ENCODE measurements at places on chromosomes 5 and 9. TPM values are rescaled to one million over a fixed set of nuclear protein-coding genes. Genes with fewer than 3 reads are reported as not detected.

POU4F3 gene
- 0.25 TPM for polyA plus RNA-seq

DNA sequence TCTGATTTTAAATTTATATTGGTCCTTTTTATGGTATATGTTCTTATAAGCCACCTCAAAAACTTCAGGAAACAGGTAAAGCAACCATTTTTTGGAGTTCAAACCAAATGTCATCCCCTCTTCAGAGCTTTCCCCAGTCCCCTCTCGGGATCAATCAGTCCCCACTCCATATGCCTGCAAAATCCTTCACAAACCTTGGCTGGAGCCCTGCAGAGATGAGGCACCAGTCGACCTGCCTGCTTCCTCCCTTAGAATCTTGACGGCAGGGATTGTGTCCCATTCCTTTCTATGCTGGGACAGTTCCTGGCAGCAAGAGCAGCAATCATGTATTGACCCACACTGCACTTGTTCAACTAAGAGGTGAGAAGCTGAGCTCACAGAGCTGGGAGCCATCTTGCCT, 22.6 kb downstream of the B4GALT1 start:
- no peaks in the 10 kb centered on the region for H3K27me3 ChIP-seq
- no peak overlapping the region for H3K27ac ChIP-seq
- DNase-seq, result no peak
- no peaks in the 10 kb centered on the region for H3K36me3 ChIP-seq
- peaks cover 57% of the 10 kb centered on the region for H3K4me1 ChIP-seq
- no peak overlapping the region for H3K4me3 ChIP-seq

DNA sequence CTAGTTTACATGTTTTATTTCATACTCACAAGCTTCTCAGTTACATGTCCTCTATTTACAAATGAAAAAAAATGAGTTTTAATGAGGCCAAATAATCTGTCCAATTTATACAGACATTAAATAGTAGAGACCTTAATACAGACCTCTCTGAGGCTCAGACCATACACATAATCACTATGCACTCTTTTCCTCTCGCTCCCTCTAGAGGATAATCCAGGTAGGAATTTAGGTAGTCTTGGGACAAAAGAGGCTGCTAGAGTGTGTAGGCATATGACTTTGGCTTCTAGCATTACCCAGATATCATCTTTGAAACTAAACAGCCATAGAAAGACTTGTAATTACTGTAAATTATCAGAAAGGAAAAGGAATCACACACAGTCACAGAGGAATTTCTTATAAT, 444.7 kb downstream of the HINT1 start:
- H3K36me3 ChIP-seq, result no peaks in the 10 kb centered on the region
- no peak overlapping the region for H3K4me3 ChIP-seq
- no peak overlapping the region for H3K27ac ChIP-seq
- H3K4me1 ChIP-seq, result no peaks in the 10 kb centered on the region
- no peak for DNase-seq
- H3K27me3 ChIP-seq, result no peaks in the 10 kb centered on the region

- no peak for DNase-seq
- no peak overlapping the region for H3K4me3 ChIP-seq
- no peak overlapping the region for H3K27ac ChIP-seq
- H3K36me3 ChIP-seq, result peaks cover 5% of the 10 kb centered on the region
Measured at GRCh38 chr9:131714821-131715220, 25.1 kb downstream of the RAPGEF1 start.

DNA sequence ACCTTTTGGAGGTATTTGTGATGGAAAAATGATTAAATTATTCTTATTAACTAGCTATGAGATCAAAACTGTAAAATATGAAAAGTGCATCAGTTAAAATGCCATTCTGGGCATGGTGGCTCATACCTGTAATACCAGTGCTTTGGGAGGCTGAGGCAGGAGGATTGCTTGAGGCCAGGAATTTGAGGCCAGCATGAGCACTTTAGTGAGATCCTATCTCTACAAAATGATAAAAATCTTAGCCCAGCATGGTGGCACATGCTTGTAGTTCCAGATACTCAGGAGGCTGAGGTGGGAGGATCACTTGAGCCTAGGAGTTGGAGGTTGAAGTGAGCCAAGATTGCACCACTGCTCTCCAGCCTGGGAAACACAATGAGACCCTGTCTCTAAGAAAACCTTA, 252.5 kb upstream of the SEMA6A start:
- H3K36me3 ChIP-seq, result no peaks in the 10 kb centered on the region
- H3K4me1 ChIP-seq, result no peaks in the 10 kb centered on the region
- no peaks in the 10 kb centered on the region for H3K27me3 ChIP-seq
- no peak for DNase-seq

DNA sequence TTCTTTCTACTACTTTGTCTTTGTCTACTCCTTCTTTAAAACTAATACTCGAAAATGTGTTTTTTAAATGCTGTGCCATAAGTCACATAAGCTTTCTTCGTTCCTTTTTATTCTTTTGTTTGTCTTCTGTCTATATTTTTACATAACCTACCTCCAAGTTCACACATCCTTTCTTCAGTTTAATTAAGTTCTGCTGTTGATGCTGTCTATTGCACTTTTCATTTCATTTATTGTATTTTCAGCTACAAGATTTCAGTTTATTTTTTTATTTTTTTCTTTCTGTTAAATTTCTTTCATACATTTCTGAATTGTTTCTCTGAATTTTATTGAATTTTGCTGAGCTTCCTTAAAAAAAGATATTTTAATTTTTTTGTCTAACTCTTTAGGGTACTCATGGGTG, 878.2 kb downstream of the MAT2B start:
- no peaks in the 10 kb centered on the region for H3K36me3 ChIP-seq
- no peak overlapping the region for H3K4me3 ChIP-seq
- H3K27me3 ChIP-seq, result no peaks in the 10 kb centered on the region
- no peaks in the 10 kb centered on the region for H3K4me1 ChIP-seq
- no peak overlapping the region for H3K27ac ChIP-seq
- DNase-seq, result no peak

GRCh38 chr5:53923961-53924360, 363.5 kb downstream of the NDUFS4 start:
- no peak overlapping the region for H3K4me3 ChIP-seq
- H3K4me1 ChIP-seq, result no peaks in the 10 kb centered on the region
- no peak overlapping the region for H3K27ac ChIP-seq
- DNase-seq, result no peak
- H3K36me3 ChIP-seq, result no peaks in the 10 kb centered on the region
- H3K27me3 ChIP-seq, result no peaks in the 10 kb centered on the region

DNA sequence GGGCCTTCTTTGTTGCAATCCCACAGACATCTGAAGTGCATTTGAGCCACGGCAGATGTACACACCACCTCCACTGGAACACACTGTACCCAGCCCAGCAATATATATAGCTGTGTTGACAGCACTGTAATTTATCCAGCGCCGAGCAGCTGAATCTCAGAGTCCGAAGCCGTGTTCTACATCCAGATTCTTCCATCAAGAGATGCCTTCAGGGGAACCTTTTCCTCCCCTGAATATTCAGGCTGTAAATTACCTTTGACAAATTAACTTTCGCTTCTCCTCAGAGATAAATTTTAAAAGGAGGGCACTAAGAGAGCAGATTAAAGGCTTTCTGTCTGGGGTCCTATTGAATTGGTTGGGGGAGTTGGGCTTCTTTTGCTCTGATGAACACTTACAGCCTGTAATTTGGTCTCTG, 76.4 kb downstream of the ROR2 start:
- no peaks in the 10 kb centered on the region for H3K27me3 ChIP-seq
- H3K4me3 ChIP-seq, result no peak overlapping the region
- H3K4me1 ChIP-seq, result peaks cover 10% of the 10 kb centered on the region
- no peak for DNase-seq
- no peaks in the 10 kb centered on the region for H3K36me3 ChIP-seq

DNA sequence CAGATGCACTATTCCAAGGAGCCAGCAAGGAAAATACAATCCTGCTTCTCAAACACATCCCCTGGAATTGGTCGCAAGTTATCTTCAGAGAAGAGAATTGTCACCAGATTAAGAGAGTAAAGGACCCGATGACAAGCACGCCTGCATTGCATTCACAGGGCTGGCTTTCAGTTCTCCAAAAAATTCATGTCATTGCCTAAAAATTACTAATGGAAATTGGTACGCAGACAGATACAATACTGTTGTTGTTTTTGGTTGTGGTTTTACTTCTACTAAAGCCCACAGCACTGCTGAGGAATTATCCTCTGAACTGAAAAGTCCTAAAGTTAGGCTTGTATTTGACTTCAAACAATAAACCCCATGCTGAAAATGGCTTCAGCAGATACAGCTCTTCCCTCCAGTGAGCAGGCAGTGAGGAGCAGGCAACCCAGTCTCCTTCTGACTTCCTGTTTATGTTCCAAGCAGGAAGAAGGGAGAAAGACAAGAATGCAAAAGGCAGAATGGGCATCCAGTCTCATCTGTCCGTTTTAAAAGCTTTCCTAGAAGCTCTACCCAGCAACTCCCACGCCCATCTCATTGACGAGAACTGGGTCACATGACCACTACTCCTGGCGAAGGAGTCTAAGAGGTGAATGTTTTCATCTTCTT, 80.6 kb upstream of the ZNF366 start:
- H3K27me3 ChIP-seq, result no peaks in the 10 kb centered on the region
- DNase-seq, result no peak
- H3K4me3 ChIP-seq, result no peak overlapping the region

DNA sequence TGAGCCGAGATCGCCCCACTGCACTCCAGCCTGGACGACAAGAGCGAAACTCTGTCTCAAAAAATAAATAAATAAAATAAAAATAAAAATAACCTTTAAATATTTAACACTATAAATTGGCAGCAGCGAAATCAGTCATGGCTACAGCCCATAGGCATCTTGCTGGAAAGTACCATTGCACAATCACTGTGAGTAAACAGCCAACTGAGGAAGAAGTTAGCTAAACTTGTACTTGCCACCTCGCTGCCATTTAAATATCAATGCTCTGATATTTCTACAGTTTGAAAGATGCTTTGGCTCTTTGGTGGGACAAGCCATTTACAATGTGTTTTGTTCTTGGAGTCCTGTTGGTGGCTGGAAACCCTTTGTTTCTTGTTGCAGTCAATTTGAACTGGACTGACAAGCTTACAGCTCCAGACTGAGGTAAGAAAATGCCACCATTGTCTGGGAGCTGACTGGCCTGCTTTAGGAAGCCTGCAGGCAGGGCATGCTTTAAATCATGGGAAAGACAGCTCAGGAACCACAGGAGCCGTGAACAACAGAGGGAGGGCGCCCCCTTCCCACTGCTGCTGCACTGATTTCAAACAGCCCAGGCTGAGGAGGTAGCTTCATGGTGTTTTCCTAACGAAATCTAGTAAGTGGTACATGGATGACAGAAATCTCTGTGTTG, 322.8 kb upstream of the RFX3 start:
- no peak for DNase-seq
- H3K36me3 ChIP-seq, result no peaks in the 10 kb centered on the region
- no peak overlapping the region for H3K4me3 ChIP-seq
- no peaks in the 10 kb centered on the region for H3K27me3 ChIP-seq
